ENCODE measurements at places on chromosomes 2 and 18.

DNA sequence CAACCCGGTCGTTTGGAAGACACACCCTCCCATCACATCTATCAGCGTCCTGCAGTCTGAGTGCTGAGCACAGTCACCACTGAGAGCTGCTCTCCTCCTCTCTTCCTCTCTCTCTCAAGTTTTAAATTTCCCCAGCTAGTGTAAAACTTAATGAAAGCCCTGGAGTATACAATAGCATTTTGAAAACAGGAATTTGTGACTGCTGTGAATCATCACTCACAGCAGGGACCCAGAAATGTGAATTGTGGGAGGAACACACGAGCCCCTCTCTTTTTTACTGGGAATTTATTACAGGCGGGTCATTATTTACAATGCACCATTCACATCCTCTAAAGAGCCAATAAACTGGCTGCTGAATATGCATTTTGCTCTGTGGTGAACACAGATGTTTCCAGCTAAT is 185.0 kb upstream of the SMIM21 start:
- no peak for DNase-seq

- no peak for DNase-seq
Observed at GRCh38 chr18:23301972-23302371, 151.1 kb upstream of the RIOK3 start.

DNA sequence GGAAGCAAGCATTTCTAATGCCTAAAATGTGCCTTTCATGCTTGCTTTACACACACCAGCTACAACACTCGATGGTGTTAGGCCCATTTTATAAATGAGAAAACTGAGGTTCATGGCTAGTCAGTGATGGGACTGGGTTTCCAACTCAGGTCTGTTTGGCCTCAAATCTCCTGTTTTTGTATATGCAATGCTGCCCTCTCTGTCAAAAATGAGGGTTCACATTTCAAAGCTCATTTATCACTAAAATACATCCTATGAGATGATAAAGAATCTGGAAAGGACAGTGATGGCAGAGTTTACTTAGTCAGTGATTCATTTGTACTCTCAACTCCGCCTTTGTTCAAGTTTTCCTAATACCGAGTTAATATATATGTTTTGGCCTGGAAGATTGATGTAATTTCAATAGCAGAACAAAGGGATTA is 92.3 kb downstream of the KCTD1 start:
- no peak for DNase-seq

- DNase-seq = no peak
Observed at GRCh38 chr2:62505109-62505749, 766 bp downstream of the TMEM17 start.

DNA sequence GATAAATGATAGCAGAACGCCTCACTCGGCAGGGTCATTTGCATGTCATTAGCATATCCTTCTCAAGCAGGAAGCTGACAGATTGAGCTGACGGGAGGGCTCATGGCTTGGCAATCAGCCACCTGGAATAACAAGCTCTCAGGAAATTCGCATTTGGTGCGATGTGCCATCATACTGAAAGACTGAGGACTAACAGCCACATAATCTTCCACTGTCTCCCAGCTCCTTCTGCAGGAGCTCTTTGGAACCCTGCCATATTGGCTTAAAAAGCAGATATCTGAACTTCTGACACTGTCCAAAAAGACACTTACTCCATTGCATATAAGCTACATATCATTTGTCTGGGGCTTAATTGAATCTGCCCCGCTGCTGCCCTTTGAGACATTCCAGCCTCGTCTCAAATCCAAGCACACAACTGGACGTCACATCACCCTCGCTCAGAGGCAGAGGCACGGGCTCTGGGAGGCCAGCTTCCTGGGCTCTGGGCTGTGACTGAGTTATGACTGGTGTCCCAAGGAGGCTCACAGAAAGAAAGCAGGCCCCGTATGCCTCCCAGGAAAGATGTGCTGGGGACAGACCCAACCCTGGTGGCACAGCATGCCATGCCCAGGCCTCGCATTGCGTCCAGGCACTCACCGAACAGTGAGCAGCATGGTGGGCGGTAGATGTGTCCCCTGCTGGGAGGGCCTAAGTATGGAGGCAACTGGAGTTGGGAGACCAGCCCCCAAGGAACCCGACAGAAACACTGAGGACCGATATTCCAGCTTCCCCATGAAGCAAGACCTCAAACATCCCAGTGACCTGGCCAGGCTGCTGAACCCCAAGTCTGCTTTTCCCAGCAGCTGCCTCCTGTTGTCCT is 228.0 kb downstream of the ATAD2B start:
- no peak for DNase-seq

DNA sequence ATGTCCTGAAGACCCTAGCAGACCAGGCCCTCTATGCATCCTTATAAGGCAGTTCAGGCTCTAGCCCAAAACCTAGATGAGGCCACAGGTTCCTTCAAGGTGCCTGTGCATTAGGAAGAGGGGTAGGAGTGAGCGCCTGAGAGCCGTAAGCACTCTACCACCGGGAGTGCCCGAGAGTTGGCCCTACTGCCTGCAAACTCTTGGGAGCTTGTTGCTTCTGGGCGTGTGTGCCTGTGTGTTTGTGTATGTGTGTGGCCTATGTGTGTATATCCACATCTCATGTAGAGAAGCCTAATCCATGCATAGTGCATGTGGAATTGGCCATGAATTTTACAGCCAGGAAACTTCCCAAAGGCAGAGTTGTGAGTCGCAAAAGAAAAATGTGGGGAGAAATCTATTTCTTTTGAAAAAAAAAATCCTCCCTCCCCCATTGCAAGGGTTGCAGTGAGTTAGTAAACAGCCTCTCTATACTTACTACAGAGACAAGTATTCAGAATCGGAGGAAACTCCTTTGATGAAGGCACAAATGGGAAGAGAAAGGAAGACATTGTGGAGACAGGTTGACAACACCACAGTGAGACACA is 96.8 kb downstream of the ADD2 start:
- no peak for DNase-seq
